Choroid plexus epithelial cell (primary cell): ENCODE measurements at places on chromosomes 6 and 20.

DNA sequence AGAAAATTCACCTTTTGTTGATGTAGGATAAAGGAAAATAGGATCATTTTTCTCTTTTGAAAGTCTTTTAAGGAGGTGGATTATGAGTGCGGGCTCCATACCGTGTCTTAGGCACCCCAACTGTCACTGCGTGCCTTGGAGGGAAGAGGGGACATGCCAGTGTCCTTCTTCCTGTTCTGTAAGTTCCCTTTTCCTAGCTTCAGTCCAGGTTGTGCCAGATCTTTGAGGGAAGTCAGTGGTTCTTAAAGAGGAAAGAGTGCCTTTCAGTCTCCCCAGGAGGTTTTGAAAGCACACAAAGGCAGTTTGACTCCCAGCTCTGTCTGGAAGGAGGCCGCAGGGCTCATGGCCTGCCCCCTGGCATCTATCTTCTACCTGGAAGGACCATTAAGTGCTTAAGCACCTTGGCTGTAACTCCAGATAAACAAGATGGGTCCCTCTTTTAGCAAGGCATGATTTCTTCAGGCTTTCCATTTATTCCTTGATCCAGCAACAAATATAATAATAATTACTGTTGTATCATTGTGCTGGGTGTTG lies 13.0 kb downstream of the EFCAB8 start:
- no peak for DNase-seq

- DNase-seq: peak; percentile 48
Observed at GRCh38 chr20:4161401-4162251, 146.3 kb upstream of the RNF24 start.

GRCh38 chr6:135358251-135358821 lies 139.2 kb downstream of the AHI1 start:
- DNase-seq: peak; percentile 95

DNA sequence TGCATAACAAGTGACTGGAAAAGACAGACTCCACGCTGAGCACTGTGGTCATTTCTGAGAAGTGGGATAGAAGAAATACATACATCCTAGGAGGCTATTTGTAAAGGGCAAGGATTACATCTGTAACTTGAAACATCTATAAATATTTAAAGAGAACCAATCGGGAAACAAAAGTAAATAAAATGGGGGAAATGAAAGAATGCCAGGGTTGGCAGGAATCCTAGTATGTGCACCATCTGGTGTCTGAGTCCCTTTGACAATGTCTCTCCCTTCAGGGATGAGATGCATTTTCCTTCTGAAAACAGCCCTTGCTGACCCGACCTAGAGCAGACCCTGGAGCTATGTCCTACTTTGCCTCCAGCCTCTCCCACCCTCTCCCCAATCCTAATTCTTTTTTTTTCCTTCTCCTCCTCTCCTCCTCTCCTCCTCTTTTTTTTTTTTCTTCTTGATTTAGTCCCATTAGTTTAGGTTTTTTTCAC lies 53.2 kb downstream of the VSTM2L start:
- DNase-seq: no peak

DNA sequence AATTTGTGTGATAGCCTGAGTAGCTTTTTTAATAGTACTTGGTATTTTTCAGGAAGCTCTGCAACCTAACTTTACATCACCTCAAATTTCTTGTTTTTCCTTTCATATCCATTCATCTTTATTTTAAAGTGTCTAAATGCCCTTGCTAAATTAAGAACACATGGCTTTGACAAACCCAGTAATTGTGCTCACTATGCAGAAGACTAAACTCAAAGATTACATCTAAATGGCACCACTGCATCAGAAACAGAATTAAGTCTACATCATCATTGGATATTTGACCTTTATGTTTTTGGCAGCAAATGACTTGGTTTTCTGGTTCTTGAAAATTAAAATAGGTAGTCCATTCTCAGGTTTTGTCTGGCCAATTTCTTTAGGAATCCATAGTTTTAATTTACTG lies 69.6 kb upstream of the HDGFL1 start:
- DNase-seq: no peak

DNA sequence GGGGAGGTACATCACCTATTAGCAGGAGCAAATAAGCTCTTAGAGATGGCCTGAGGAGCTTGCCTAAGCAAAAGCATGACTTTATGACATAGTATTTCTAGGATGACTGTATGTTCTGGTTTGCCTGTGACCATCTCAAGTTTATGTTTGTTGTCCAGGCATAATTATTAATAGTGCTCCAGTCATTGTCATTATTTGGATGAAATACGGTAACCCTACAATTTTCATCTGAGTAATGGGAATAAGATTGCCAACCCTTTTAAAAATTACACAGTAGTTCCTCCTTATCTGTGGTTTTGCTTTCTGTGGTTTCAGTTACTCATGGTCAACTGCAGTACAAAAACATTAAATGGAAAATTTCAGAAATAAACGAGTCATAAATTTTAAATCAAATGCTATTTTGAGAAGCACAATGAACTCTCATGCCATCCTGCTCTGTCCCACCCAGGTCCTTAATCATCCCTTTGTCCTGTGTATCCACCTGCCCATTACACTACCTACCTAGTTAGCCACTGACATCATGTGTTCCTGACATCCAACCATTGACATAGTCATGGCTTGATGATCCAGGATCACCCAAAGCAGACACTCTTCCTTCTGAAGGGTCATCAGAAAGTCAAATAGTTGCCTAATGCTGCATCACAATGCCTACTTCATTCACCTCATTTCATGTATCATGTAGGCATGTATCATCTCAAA lies 27.0 kb upstream of the TFB1M start:
- DNase-seq: peak; percentile 67

DNA sequence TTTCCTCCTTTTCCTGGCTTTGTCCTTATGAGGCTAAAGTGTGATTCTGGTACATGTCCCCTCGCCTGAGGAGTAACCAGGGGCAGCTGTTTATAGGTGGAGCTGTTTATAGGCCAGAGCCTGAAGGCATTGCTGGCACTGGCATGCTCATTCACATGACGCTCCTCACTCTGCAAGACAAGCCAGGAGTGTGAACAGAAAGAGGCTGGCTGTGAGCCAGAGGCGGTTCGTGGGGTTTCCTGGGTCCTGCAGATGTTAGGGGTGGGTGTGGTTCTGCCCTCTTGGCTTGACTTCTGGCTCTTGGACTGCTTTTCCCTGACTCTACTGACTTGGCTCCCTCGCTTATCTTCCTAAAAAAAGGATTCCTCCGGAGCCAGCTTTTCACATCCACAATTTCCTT lies 12.8 kb upstream of the MDFI start:
- peak; percentile 48 for DNase-seq

GRCh38 chr6:137311940-137312339 lies 92.8 kb upstream of the IFNGR1 start:
- DNase-seq: no peak

DNA sequence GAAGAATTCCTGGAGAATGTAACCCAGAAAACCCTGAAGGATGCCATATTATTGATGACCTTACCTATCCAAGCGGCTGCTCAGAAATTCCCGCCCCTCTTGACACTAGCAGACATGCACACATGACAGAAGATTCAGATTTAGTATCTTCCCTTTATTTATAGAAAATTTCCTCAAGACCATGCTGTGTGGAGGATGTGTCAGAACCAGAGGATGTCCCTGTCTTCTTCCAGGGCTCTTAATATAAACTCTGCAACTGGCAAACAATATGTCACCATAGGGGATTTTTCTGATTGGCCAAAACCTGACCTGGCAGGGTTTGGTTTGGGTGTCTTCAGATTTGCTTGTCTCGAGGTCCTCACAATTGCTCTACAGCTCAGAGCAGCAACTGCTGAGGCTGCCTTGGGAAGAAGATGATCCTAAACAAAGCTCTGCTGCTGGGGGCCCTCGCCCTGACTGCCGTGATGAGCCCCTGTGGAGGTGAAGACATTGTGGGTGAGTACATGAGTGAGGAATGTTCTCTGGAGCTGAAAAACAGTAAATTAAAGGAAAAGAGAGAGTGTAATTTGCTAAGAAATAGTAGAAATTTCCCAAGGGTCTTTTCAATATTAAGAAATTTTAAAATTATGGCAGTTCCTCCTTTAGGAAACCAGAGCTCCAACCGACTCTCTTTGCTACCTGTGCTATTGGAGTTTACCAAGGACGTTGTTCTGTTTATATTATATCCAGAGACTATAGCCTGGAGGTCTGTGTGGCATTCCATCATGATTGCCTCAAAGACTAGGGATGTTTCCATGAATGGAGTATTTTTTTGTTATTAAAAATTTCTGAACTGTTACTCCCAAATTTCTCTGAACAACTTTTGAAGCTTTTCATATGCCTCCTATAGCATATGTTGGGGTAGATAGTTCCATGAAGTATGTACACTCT lies at the start of gene HLA-DQA2:
HLA-DQA2 (plus strand) TSS at position 361 of the 930 bp plus-strand sequence; CDS start at position 414, 53 bp downstream.
- peak; percentile 2 for DNase-seq
